Activated T-helper 1 cell treated with anti-CD3 and anti-CD28 coated beads, Interleukin-12 subunit alpha, Interleukin-12 subunit beta, Interleukin-2, Interleukin-4 antibody, amounts not matched to agents 30 ng/mL and 10 ng/mL and 1 ng/mL, durations not matched to agents 14 hours and 24 hours and 36 hours (primary cell): ENCODE measurements at places on chromosomes 12 and 14.

DNA sequence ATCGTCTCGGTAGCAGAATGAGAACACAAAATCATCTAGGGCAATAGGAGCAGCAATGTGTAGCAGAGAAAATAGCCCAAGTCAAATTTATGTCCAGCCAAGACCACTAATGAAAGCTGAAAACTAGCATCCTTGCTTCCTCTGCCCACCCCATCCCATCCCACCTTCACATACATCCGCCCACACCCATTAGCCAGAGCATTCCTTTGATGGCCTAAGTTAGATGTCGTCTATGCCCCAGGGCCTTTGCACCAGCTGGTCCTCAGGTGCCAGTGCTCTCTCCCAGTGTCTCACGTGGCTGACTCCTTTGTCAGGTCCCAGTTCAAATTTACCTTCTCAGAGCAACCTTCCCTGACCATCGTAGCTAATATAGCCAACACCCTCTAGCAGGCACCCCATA lies 17.8 kb upstream of the PPP2R5C start:
- no peak for DNase-seq

DNA sequence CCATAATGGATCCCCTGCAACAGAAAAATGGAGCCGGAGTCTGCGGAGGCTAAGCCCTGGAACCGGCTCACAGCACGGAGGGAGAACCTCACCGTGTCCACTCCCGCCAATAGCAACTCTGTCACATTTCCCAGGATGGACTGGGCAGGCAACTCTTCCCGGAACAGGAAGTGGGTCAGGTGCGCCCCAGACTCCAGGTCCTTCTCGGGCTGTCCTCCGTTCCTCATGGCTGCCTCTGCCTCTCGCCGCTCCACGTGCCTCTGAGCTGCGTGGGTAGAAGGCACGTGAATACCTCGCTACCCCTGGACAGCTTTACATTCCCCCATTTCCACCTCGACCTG lies 2.2 kb downstream of the CYP27B1 start:
- no peak for DNase-seq

- no peak for DNase-seq
Measured at GRCh38 chr12:97283297-97283696, 179.3 kb upstream of the RMST start.

- DNase-seq = no peak
Measured at GRCh38 chr12:21613931-21614330, 9.3 kb upstream of the GYS2 start.
